Activated CD8-positive, alpha-beta memory T cell treated with anti-CD3 and anti-CD28 coated beads for 4 hours (primary cell): ENCODE measurements at places on chromosomes 6 and 20.

DNA sequence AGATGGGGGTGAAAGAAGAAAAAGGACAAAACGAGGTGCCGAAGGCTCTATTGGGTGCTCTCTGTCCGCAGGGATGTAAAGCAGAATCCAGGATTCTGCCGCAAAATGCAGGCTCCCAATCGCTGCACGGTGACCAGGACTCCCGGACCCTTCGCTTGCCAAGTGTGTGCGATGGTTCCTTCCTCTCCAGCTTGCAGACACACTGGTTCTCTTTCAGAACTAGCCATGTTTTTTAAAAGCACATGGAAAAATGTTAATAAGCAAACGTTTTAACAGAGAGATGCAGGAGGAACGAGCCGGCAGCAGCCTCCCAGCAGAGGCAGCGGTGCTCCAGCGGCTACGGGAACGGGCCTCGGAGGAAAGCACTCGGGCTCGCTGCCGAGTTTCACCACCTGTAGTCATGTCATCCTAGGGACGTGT lies 59.6 kb downstream of the ZNF831 start:
- no peak for DNase-seq

DNA sequence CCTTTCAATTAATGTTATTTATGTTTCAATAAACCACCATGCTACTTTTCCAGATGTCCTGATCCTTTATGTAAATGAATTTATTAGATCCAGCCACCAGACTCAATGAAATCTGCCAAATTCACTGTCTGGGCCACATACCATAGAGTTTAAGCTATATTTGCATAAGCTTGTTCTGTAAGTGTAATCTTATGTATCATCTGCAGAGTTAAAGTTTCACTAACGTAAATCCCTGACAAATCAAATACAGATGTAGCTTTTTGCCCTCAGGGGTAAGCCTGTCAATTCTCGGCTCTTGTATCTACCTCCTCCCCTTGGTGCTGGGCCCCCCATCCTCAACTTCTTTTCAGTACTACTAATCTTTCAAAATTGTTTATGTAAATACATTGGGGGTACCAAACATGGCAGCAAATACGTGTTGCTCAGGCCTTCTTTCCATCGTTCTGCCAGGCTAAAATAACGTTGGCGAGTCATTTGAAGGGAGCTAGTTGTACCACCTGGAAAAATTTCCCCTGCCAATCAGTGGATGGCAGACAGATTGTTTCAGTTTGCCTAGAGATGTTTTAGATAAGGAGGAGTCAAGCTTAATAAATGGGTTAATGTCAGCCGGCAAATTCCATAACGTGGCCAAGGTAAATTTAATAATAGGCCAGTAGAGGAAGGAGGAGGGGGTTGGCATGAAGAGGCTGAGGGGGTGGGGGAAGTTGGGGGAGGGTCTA lies 79.6 kb downstream of the RPS12 start:
- no peak for DNase-seq

DNA sequence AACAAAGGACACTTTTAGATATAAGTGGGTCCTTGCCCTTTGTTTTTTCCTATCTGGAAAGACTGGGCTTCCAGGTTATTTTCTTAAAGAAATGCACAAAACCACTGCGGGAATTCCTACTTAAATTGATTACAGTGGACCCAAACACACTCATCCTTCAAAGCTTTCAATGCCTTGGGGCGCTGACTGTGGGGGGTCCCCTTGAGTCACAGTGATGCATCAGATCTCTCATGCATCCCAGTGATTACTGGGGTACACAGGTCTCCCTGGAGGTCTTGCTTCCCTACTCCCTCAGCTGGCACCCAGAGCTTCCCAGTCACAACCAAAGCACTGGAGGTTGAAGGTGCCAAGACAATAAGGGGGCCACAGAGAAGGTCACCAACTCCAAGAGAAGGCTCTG lies 20.7 kb downstream of the ABHD12 start:
- no peak for DNase-seq

GRCh38 chr6:6923605-6924004 lies 184.2 kb upstream of the RREB1 start:
- no peak for DNase-seq

DNA sequence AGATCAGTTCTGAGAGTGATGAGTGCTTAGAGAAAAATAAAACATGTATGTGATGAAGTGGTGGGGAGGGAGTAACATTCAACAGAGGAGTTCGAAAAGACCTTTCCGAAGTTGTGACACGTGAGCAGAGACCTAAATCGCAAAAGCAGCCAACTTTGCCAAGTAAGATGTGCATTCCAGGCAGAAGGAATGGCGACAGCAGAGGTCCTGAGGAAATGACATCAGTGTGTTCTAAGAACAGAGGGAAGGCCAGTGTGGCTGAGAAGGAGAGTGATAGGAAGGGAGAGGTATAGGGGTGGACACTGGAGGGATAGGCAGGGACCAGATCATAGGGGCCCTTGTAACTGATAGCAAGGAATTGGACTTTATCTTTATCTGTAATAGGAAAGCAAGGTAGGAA lies 51.3 kb downstream of the ADAT2 start:
- DNase-seq = no peak

DNA sequence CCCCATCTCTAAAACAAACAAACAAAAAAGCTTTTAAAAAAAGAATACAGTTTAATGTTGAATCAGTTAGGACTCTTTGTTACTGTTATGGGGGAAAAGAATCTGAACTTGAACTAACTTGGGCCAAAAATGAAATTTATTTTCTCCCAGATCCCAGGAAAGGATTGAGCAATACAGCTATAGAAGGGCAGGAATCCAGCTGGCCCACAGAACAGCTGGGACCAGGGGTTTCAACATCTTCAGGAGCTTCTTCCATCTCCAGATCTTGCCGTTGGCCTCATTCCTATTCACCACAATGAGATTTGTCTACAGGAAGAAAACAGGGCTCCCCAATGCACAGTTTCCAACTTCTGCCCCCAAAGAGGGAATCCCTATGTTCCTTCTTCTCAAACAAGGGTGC lies 43.2 kb upstream of the AKAP12 start:
- DNase-seq = no peak

- no peak for DNase-seq
Measured at GRCh38 chr20:12927489-12927888, 81.3 kb upstream of the SPTLC3 start.

GRCh38 chr6:747921-748320 lies 55.0 kb upstream of the EXOC2 start:
- DNase-seq = no peak

- no peak for DNase-seq
Measured at GRCh38 chr20:36481380-36482043, 59.8 kb upstream of the MYL9 start.

GRCh38 chr6:132972971-132973370 lies 158.6 kb downstream of the RPS12 start:
- no peak for DNase-seq

DNA sequence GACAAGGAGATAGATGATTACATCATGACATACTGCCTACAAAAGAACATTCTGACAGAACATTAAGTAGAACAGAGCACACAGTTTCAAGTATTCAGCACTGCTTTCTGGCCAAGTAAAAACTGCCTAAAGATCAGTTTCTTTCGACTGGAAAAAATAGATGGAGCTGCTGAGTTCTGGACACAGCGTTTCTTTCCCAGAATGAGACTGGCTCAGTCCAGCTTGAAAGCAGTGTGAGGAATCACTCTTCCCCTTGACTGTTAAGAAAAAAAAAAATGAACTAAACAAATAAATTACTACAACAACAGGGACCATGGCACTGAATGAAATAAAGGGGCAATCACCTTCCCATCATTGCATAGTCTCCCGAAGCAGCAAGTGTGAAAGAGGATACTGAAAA lies 4.4 kb upstream of the LYRM2 start:
- DNase-seq = no peak

DNA sequence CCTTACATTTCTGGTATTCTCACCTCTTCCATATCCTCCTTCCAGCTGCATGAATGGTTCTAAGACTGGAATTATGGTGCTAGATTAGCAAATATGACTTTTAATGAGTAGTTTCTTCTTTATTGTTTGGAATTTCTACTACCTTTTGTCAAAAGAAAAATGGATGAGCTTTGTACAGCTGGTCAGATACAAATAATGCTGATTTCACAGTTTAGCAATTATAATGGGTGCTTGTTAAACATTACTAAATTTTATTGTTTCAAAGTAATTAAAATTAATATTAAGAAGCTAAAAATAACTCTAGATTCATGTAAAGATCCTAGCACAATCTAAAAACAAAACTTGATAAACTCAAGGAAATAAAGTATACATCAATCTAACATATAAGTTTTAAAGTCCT lies 32.3 kb upstream of the BEND6 start:
- DNase-seq = no peak

- no peak for DNase-seq
Measured at GRCh38 chr6:138824482-138825144, 28.7 kb downstream of the ECT2L start.

GRCh38 chr6:163715846-163716245 lies 301.3 kb downstream of the QKI start:
- DNase-seq = no peak
